ENCODE measurements at places on chromosomes 7 and 10. TPM values are rescaled to one million over a fixed set of nuclear protein-coding genes. Genes with fewer than 3 reads are reported as not detected.

DNA sequence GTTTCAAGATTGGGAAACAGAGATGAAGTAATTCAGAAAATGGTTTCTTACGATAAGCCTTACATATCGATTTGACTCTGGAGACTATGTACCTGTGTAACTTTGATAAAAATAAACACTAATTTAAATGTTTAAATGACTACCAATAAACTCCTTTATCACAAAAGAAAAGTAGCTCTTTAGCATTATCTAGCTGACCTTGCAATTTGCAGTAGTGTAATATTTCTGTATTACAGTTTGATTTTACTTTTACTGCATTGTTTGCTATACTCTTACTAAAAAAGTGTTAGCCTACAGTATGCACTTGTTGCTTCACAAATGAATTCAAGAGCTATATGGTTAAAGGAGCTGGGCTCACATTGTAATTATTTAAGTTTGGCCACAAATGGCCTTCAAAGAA lies 77.8 kb upstream of the ZNF804B start:
- no peak overlapping the region for H3K27ac ChIP-seq
- no peaks in the 10 kb centered on the region for H3K36me3 ChIP-seq
- DNase-seq = no peak
- no peaks in the 10 kb centered on the region for H3K27me3 ChIP-seq
- H3K4me1 ChIP-seq = no peaks in the 10 kb centered on the region

GRCh38 chr7:134890246-134891240 lies 95.8 kb upstream of the AGBL3 start:
- no peak overlapping the region for H3K27ac ChIP-seq
- no peak for DNase-seq
- peaks cover 6% of the 10 kb centered on the region for H3K27me3 ChIP-seq
- peaks cover 19% of the 10 kb centered on the region for H3K4me1 ChIP-seq

DNA sequence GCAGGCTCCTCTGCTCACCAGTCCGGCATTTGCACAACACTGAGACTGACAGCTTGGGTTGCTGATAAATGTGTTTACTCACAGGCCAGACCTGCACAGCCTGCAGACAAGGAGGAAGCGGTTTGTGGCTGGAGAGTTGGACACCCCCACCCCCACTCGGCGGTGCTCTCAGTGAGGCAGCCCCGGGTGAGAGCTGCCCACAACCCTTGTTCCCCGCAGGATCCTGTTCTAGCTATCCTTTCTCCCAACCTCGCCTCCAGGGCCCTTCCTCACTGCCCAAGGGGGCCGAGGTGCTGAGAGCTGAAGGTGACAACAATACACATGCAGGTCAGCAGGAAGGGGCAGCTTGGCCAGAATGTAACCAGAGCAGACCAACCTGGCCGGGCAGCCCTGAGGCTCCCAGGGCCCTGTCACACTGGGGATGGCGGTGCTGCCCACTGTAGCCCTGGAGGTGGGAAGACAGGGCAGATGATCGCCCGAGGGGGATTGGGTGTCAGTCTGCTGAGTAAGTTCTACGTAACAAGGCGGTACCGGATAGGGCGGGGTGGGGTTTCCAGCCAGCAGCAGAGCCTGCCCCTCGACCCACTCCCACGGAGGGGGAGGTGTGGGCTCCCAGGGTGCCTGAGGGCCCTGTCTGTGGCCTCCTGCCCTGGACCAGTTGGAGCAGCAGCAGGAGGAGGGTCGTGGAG lies 2.1 kb upstream of the ADAM8 start:
- DNase-seq = peak; percentile 64
- no peaks in the 10 kb centered on the region for H3K27me3 ChIP-seq
- H3K27ac ChIP-seq = peak overlapping the region; percentile 96
- peaks cover 21% of the 10 kb centered on the region for H3K36me3 ChIP-seq
- peaks cover 35% of the 10 kb centered on the region for H3K4me1 ChIP-seq

- no peak overlapping the region for H3K4me3 ChIP-seq
- no peaks in the 10 kb centered on the region for H3K4me1 ChIP-seq
- H3K27me3 ChIP-seq = peaks cover 5% of the 10 kb centered on the region
- DNase-seq = no peak
- H3K27ac ChIP-seq = no peak overlapping the region
- no peaks in the 10 kb centered on the region for H3K36me3 ChIP-seq
Measured at GRCh38 chr10:45179691-45180090, 135.7 kb downstream of the OR13A1 start.

DNA sequence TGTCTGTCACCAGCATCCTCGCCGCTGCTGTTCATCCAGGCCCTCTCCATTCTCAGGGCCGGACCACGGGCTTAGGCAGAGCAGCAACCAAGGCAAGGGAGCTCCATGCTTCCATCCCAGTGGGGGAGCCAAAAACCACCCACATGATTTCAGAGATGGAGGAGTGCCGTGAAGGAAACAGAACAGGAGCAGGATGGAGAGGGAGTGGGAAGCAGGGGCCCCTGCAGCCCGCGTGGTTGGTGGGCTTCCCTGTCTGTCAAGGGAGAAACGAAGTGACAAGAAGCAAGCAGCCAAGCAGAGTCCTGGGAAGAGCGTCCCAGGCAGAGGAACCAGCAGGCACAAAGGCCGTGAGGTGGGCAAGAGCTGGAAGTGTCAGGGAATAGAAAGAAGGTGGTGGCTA lies 95.7 kb downstream of the SLIT1 start:
- H3K36me3 ChIP-seq = no peaks in the 10 kb centered on the region
- no peak for DNase-seq
- H3K4me3 ChIP-seq = no peak overlapping the region
- H3K27ac ChIP-seq = no peak overlapping the region
- no peaks in the 10 kb centered on the region for H3K4me1 ChIP-seq

DNA sequence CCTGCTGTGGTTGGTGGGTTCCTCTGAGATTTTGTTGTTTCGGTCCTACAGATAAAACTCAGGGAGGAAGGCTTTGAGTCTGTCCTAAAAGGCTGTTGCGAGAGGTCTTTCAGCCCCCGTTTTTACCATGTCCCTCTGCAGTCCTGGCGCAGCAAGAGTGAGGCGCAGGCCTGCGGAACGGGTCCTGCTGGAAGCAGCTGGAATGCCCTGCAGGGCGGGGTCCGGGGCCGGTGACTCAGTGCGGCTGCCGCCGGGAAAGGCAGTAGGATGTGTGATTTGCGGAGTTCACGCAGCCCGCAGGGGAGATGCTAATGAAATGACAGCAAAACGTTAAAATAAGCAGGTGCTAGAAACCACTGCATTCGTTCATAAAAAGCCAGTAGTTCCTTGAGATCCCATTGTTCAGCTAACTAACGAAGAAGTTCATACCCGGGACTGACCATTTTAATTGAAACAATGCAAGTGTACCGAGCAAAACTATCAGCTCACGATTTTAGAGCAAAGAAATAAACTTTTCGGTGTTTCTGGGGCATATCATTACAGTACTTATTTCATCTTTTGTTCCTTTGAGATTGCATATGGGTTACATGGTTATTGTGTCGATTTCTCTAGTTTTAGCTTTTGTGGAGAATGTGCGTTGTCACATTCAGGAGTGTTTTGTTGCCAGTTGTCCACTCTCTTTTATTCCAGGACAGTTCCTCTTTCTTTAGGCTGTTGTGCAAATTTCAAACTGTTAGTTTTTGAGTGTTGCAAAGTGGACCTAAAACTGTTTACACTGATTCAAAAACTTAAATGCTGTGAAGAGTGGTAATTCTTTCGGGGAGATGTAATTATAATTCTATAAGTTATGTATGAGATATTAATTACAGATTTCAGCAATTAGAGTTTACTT lies 783 bp downstream of the ANLN start:
- peaks cover 40% of the 10 kb centered on the region for H3K36me3 ChIP-seq
- H3K27ac ChIP-seq = peak overlapping the region; percentile 92
- H3K4me3 ChIP-seq = peak overlapping the region; percentile 82
- peak; percentile 56 for DNase-seq
- peaks cover 43% of the 10 kb centered on the region for H3K4me1 ChIP-seq
- H3K27me3 ChIP-seq = peaks cover 8% of the 10 kb centered on the region

The ZNF775 gene
- 4.2 TPM for total RNA-seq

The PAPOLB gene
- total RNA-seq = not detected
